ENCODE measurements at places on chromosomes 1 and 21.

DNA sequence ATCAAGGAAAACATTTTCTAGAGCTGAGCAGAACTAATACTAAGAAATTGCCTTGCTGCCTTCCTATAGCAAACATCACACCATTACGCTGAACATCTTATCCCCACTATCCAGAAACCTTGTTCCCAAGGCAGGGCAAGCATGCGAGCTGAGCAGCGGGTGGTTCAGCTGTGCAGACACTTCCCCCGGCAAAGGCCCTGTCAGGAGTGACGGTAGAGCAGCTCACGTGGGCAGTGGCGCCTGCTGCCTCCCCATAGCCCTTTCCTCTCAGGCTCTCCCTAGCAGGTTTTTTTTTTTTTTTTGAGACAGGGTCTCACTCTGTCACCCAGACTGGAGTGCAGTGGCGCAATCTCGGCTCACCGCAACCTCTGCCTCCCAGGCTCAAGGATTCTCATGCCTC lies 13.7 kb upstream of the ANGPTL7 start:
- DNase-seq: no peak

GRCh38 chr21:35136106-35136505 lies 87.0 kb upstream of the RUNX1 start:
- no peak for DNase-seq

GRCh38 chr1:242140836-242141235 lies 141.9 kb upstream of the MAP1LC3C start:
- no peak for DNase-seq

GRCh38 chr1:20112279-20113000 lies 6.9 kb downstream of the PLA2G2D start:
- DNase-seq: peak; percentile 29

DNA sequence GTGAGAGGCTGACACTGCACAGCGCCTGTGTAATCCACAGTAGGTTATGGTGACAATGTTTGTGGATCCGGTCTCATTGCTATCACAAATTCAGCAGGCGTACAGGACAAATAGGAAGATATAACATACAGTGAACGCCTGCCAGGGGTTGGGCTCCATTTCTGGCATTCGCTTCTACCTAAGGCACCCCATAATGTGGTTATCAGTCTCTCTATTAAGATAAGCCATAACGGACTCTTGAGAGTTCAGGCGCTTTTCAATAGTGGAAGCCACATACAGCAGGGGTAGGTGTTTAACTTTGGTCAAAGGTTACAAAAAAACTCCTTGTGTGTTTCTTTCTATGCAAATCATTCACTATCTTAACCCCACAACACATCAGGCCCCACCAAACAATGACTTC lies 72.8 kb downstream of the SIPA1L2 start:
- no peak for DNase-seq

DNA sequence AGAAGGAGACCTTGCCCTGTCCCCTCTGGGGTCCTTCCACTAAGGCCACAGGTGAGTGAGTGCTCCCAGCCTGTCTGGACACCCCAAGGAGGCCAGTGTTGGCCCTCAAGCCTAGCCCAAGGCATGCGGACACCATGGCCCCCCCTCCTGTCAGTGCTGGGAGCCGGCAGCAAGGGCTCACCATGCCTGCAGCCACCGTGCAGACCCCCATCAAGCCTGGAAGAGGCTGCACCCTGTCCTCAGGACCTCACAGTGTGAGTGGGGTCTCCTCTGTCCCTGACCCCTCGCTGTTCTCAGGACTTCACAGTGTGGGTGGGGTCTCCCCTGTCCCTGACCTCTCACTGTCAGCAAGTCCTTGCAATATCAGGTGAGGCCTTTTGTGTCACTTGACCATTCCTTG lies 33.2 kb upstream of the PRSS38 start:
- no peak for DNase-seq

DNA sequence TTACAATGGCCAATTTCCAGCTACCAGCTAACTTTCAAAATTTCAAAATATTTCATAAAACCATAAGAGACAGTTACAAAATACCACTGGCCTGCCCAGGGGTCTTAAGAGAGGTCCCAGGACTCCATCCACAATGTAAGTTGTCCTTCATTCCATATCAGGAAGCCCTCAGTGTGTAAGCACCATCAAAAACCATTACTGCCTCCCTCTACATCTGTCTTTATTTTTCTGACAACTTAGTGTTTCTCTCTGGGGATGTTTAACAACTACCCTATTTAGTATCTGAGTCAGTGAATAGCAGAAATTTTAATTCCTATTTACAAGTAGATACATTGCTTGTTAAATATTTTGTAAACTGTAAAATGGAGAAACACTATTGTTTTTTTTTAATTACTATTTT lies 339.3 kb upstream of the ADAMTS5 start:
- DNase-seq: peak; percentile 13

- DNase-seq: peak; percentile 39
These were observed 326.4 kb downstream of the TGFB2 start for GRCh38 chr1:218671573-218671972.

DNA sequence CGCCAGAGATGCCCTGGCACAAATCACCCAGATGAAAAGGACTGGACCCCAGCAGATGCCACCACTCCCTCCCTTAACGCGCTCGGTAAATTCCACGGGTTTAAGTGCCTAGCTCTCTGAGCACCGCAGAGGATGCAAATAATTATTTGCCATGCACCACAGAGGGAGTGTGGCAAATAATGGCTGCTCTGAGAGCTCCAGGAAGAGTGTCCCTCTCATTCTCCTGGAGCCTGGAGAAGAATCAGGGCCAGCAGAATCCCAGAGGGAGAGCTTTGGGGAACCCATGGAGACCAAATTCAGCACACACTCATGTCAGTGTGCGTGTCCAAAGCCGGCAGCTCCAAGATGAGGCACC lies 667 bp downstream of the HHIPL2 start:
- no peak for DNase-seq

GRCh38 chr1:31203215-31203614 lies 36.5 kb downstream of the NKAIN1 start:
- no peak for DNase-seq

DNA sequence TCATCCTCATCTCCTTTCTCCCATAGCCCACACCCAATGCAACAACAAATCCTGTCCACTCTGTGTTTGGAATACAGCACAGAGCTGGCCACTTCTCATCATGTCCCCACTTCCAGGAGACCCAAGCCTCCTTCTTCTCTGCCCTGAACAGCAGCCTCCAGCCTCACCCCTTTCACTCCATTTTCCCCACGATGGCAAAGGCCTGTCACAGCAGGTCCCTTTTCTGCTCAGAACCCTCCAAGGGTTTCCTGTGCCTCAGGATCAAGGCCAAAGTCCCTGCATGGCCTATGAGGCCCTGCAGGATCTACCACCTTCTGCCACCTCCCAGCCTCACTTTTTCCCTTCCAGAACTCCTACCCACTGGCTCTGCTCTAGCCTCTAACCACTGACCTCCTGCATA lies 78.5 kb downstream of the CSMD2 start:
- DNase-seq: no peak

DNA sequence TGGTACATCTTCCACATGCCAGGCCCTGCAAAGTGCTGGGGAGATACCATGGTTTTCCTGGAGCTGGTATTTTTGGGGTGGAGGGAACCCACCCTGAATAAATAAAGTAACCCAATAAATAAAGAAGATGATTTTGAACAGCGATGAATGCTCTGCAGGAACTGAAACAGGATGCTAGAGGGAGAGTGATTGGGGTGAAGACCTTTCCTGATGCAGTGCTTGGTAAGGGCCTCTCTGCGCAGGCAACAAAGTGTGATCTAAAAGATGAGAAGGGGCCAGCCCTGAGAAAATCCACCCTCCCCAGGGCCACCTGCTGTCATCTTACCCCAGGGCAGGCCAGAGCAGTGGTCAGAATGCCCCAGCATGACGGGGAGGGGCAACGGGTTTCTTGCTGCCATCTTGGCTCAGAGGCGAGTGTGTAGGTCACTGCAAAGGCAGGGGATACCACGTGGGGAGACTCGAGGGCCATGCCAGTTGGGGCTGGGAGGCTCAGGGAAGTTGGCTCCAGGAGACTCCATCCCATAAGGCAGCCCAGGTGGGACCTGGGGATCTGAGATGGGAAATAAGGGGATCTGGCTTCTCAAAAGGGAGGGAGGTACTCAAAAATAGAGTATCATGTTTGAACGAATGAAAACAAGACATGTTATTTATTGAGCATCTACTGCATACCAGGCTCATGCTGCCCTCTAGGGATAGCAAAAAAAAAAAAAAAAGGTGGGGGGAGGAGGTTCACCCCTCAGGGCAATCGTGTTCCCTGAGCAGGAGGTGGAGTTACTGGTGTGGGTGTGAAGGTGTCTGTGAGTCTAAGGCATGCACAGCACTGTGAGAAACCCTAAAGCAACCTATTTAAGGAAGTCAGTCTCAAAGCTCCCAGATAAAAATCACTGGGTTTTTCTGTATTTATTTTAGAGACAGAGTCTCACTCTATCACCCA lies 2.8 kb downstream of the SRARP start:
- DNase-seq: peak; percentile 34

DNA sequence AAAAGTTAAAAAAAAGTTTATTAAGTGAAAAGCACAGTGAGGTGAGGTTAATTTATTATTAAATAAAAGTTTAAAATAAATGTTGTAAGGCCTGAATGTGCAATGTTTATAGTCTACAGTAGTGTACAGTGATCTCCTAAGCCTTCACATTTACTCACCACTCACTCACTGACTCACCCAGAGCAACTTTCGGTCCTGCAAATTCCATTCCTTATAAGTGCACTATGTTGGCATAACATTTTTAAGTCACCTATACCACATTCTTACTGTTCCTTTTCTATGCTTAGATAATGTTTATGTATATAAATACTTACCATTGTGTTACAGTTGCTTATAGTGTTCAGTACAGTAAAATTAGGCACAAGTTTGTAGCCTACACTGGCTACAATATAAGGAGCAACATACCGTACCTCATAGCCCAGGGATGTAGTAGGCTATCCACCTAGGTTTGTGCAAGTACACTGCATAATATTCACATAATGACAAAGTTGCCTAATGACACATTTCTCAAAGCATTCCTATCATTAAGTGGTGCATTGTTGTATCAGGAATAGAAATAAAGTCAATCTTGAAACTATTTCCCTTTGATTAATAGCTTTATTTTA lies 426.5 kb upstream of the BRINP3 start:
- DNase-seq: no peak

DNA sequence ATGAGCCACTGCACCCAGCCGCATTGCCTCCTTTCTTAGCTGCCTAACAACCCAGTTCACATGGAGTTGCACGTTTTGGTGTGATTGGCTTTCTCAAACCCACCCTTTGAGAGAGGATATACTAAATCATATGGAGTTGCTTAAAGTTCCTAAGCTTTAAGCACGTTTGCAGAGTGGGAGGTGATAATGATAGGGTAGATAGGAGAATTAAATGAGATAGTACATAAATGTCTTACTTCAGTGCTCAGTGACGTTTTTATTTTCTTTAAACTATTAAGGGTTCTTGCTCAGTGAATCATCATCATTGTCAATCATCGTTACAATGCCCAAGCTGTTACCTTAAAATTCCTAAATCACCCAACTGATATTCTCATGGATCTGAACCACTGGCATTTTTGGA lies 2.9 kb upstream of the SH3D21 start:
- DNase-seq: no peak

- DNase-seq: no peak
These were observed 256.6 kb downstream of the DYRK1A start for GRCh38 chr21:37623183-37623582.

DNA sequence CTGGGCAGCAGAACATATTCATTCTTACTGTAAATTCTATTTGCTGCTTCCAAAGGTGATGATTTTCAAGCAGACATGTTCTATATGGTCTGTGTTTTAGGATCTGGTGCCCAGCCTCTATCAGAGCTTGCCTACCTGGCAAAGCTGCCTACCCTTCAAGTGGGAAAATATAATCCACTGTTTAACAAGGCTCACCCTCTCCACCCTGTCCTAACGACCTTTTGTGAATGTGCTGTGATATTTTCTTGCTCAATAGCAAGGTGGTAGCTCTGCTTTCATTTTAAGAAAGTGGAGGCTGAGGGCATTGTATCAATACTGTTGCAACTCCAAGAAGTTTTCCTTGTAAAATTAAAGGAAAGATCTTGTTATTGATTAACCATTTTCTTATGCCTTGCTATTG lies 26.0 kb upstream of the AGO1 start:
- DNase-seq: no peak

DNA sequence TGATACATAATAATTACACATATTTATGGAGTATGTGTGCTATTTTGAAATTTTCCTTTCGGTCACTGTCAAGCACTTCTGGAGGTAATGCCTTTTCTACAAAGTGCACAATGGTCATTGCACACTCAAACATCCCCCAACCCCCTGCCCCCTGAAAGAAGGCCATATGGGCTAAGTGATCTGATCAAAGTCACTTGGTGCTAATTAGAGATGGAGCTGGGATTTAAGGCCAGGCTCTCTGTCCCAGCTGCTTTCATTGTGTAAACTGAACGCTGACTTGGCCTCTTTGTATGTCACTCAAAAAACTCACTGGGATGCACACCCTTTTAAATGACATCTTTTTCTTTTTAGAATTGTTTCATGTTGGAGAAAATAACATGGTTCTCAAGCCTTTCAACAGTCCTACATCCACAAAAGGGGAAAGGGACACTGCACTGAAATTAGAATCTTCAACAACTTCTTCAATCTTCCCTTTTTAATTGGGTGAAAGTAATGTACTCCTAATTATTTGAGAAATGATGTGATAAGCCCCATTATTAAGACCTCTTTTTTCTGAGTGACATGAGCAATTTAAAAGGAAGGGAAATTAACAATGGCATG lies 149.2 kb downstream of the ST6GALNAC5 start:
- no peak for DNase-seq

DNA sequence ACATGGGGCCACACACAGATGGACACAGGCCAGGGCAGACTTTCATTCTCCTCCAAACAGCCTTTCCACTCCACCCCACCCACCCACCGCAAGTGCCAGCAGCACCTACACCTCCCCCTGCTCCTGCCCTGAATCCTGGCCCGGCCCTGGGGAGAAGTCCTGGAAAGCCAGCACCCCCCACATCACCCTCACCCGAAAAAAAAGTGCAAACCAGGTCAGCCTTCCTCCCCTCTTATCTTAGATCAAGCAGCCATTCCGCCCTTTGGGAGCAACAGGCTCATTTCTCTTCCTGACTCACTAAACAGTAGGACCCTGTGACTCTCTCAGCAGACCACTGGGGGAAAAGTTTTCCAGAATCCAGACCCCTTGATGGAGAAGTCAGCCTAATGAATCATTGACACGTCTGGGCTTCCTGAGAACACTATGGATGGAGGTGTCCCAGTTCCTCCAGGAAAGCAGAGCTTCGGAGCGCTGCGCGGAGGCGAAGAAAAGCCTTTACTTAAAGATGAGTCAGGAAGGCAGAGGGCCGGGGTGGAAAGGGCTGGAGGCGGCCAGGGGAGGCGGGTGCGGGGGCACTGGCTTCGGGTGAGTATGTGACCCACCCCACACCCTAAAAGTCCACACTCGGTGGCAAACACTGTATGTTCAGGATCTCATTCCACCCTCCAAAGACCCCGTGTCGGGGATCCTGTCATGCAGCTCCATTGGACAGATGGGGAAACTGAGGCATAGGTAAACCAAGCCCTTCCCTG lies 588.7 kb downstream of the MATN1 start:
- DNase-seq: no peak

- DNase-seq: no peak
These were observed 62.0 kb upstream of the ABCG1 start for GRCh38 chr21:42156690-42157605.

Measured in fibroblast of mammary gland (primary cell).